Cerebellar nuclear complex (tissue), 1 donor: ENCODE measurements at places on chromosomes 13 and 19.

- no peak for DNase-seq
Observed at GRCh38 chr19:3359015-3359918, 7.1 kb upstream of the NFIC start.

- DNase-seq: no peak
Observed at GRCh38 chr13:112124141-112124540, 57.2 kb downstream of the SOX1 start.

DNA sequence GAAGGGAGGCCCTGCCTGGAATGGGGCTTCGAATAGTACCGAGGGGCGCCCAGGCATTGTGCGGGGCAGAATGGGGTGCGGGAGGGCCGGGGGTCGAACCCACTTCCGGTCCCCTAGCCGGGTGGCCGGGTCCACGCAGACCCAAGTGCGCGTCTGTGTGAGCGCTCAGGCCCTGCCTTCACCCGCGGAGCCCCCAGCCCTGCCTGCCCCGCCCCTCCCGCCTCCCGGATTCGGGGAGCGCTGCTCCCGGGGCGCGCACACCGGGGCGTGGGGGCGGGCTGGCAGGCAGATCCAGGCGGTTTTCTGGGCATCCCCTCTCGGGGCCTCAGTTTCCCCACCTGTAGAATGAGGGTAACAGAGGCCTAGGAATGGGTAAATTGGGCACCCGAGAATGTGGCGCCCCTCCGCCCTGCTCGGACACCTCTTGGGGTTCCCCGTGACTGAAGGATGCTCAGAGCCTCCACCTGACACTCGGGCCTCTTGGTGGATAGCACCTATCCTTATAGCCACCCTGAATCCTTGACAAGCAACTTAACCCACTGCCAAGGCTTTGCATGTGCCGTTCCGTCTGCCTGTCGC lies 682 bp downstream of the PIK3R2 start:
- no peak for DNase-seq

GRCh38 chr19:44109458-44109857 lies 3.7 kb upstream of the ZNF225 start:
- DNase-seq: no peak

DNA sequence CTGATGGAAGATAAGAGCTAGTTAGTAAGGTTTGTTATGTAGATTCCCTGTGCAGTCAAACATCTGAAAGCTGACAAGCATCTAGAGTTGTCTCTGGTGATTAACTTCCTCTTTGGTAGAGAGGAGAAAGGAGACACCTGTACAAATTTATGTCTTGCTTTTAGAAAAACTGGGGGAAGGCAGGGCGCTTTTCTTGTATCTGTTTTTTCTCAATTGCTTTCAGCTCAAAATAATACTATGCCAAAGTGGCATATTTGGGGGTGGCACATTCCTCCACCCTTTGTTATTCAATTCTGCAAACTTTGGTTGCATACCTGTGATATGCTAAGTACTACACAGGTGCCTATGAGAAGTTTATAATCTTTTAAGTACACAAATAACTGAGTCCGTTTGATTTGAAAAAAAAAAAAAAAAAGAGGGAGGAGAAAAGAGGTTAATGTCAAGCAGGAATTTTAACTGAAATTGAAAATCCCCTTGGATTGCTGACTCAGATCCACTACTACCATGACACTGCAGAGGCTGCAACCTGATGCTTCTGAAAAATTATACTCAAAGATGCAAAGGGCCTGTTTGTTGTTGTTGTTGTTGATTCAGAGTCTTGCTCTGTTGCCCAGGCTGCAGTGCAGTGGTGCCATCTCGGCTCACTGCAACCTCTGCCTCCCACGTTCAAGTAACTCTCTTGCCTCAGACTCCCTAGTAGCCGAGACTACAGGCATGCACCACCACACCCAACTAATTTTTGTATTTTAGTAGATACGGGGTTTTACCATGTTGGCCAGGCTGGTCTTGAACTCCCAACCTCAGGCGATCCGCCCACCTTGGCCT lies 164.8 kb upstream of the NBEA start:
- no peak for DNase-seq

DNA sequence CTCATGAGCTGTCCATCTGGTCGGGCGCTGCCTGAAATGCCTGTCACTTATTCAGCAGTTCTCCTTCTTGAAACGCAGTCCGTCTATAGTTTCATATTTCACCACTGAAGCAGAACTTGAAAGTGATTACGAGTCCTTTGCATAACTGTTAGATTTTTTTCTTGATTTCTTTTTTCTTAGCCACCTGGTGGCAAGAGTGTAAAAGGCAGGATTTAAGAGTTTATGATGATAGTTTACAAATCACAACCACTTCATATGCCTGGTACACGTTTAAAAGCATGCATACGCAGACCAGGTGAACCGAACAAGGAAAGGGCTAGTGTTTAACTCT lies 45.8 kb downstream of the GGACT start:
- DNase-seq: no peak
